ENCODE measurements at places on chromosomes 2 and 18. TPM values are rescaled to one million over a fixed set of nuclear protein-coding genes. Genes with fewer than 3 reads are reported as not detected.

CYBRD1 gene
- total RNA-seq: 0.32 TPM

LAPTM4A gene
- 47.2 TPM for total RNA-seq

GKN2 gene
- total RNA-seq: not detected

ASB18 gene
- total RNA-seq: not detected

CABLES1 gene
- total RNA-seq: 34.6 TPM

All from activated B cell treated with CpG ODN at 0.5 μM for 24 hours (primary cell).